ENCODE measurements at places on chromosomes 4 and X. TPM values are rescaled to one million over a fixed set of nuclear protein-coding genes. Genes with fewer than 3 reads are reported as not detected.

DNA sequence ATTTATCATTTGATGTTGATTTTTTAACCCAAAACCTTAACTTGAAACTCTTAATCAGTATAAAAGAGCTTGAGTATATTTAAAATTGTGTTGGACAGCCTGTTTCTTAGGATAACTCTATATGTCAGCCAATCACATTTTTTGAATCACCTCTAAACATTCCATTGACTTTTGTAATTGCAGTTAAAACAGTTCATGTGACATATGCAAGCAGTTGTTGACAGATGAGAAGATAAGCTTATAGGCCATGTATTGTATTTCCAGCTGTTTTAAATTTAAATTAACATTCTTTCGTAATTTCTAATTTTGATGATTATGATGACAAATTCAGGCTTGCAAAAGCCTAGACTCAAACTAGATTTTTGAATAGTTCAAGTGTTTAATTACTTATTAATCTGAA is 17.4 kb downstream of the VEGFC start:
- no peak for DNase-seq

DNA sequence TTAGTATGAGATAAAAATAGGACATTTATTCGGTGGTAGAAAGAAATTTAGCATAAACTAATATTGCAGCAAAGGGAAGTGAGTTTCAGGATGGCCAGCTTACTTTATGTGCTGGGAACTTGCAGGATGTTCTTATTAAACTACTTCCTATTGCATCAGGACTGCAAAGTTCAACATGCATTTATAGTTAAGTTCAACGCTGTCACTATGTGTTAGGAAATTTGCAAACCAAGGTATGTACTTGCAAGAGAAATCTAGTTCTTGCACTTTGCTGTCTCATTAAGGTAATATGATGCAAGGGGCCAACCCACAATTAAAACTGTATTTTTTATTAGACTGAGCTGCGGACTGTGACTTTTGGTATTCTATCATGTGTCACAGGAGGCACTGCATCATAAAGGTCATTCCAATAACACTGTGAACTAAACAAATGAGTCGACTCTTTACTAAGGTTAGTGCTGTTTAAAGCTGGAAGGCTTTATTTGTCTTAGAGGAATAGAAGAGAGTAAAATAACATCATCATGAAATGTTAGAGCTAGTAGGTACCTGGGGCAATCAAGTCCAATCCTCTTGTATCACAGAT is 1525.7 kb upstream of the TENM3 start:
- no peak for DNase-seq

- no peak for DNase-seq
Measured at GRCh38 chr4:118814891-118815290, 21.0 kb downstream of the SEC24D start.

DNA sequence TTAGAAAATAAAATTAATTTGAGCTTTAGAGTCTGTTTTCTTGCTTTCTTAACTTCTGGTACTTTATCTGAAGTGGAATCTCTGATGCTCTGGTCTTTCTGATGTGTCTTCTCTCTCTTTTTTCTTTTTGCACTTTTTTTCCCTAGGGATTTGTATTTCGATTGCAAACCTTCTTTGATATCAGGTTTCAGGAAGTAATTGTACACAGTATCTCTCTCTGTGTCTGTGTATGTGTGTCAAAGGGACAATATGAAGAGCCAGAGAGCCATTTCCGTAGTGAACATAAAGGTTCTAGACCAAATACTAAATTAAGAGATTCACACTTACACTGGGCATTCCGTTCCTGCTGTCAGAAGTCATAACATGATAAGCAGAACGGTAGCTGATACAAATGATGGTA is 325.0 kb downstream of the PCDH7 start:
- DNase-seq = no peak

MAGIX gene
- 8.1 TPM for total RNA-seq

RRH gene
- total RNA-seq = not detected

ADGRL3 gene
- total RNA-seq = 25.1 TPM
